NCI-H460 (cell line): ENCODE measurements at places on chromosomes 5 and 9. TPM values are rescaled to one million over a fixed set of nuclear protein-coding genes. Genes with fewer than 3 reads are reported as not detected.

DNA sequence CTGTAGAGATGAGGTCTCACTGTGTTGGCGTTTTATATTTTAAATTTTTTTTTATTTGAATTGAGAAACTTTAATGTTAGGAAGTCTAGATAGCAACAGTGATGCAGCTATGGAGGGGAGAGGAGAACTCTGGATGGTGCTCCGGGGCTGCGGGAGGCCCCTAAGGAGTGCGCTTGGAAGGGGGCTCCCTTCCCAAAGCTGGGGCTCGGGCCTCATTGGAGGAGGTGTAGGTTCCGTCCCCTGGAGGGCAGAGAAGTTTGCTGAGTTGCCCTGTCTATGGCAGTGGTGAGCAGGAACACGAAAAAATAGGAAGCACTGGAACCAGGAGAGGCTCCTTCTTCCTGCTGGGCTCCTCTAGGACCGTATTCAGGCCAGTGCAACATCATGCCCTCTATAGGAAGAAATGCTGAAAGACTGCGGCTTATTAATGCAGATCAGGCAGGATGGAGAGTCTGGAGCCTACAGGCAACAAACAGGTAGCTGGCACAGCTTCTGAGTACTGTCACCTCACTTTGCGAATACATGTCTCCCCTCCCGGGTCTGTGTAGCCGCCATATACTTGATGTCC lies 16.1 kb downstream of the AHRR start:
- peak; percentile 56 for DNase-seq

DNA sequence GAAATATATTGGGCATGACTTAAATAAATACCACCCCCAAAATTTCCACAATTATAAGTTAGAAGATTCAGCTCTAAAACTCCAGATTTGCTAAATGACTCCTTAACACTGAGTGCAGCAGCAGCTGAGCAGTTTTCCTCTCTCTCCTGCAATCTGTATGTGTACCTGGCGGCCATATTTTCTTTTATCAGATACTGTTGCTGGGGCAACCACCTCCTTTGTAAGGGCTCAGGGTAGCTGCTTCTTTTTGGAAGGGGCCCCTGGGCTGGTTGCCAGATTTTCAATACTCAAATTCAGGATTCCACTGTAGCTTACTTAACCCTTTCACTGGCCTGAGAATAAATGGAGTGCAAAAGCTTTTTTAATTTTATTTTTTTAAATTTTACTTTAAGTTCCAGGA lies 197.0 kb downstream of the TAF11L14 start:
- DNase-seq = no peak

MARCHF11 gene
- not detected in 2 replicates for total RNA-seq

SV2C gene
- total RNA-seq = not detected in 2 replicates

GRCh38 chr9:128088253-128088945 lies 20.4 kb downstream of the SLC25A25 start:
- no peak for DNase-seq

DNA sequence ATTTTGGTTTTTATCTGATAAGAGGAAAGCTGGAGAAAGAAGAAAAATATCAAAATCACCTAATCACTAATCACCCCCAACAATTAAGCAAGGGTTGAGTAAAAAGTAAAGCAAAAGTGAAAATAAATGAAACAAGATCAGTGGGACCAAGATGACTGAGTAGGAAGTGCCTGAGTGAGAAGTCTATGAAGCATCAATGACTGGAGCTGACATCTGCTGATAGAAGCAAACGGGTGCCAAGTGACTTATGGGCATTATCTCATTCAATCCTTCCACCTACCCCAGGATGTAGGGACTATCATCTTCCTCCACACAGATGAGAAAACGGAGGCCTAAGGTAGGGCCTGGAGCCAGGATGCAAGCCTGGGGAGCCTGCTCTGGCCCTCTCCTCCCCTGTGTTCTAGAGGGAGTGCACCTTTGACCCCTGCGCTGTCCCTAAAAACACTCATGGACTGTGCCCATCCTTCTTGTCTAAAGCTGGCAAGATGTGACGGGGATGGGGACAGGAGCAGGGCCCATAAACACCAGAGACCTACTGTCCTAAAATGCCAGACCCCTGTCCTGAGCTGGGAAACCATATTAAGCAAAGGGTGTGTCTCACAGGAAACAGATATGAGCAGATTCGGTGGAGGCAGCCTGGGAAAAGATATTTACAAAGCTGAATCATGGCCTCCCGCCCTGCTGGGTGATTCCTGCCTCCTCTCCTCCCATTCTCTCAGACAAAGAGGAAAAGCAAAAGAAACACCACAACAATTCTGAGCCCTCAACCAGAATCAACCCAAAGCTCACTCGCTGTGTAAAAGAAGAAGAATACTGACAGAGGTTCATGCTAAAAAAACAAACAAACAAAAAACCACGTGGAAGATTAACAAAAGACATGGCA lies 116.0 kb downstream of the AUH start:
- DNase-seq = peak; percentile 24

GRCh38 chr5:54206580-54207229 lies 103.7 kb downstream of the ARL15 start:
- DNase-seq = no peak

DNA sequence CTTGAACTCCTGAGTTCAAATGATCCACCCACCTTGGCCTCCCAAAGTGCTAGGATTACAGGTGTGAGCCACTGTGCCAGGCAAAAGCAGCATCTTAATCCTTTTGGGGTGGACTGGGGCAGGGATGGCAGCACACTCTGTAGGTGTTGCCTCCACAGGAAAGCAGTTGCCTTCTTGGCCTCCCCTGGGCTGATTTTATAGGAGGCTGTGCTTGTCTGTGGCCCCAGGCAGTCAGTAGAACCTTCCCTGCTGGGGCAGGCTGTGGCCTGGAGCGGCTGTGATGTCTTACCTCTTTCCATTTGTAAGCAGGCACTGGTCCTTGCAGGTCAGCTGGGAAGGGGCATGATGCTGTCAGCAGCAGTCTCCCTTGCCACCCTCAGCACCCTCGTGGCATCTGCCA lies 49.8 kb downstream of the PRRC2B start:
- no peak for DNase-seq

GRCh38 chr9:91766315-91767069 lies 183.5 kb downstream of the ROR2 start:
- no peak for DNase-seq

CSF2 gene
- not detected in 2 replicates for total RNA-seq
